ENCODE measurements at places on chromosomes 1 and 21. TPM values are rescaled to one million over a fixed set of nuclear protein-coding genes. Genes with fewer than 3 reads are reported as not detected.

GRCh38 chr1:152458384-152459185 lies 44.5 kb upstream of the CRNN start:
- DNase-seq, result peak; percentile 78
- no peak overlapping the region for H3K27ac ChIP-seq

DNA sequence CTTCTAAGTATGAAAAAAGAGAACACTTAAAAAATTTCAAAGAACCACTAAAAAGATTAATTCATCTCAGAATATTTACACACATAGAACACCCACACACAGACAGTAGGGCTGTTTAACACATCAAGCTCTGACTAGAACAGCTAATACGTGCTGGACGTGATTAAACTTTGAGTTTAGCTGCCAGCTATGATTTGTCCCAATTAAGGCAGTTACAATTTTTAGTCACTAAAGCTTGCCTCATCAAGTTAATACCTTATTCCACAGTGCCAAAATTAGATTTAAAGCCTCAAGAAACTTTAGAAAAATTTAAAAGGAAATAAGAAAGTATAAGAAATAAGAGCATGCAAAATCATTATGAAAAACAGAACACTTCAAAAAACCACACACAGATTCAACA lies 18.9 kb downstream of the SLC16A1 start:
- H3K36me3 ChIP-seq, result no peaks in the 10 kb centered on the region
- H3K27me3 ChIP-seq, result no peaks in the 10 kb centered on the region
- no peak for DNase-seq
- H3K27ac ChIP-seq, result no peak overlapping the region

- no peaks in the 10 kb centered on the region for H3K27me3 ChIP-seq
- H3K4me1 ChIP-seq, result peaks cover 7% of the 10 kb centered on the region
- H3K4me3 ChIP-seq, result peak overlapping the region; percentile 62
- no peak overlapping the region for H3K27ac ChIP-seq
- DNase-seq, result peak; percentile 27
Observed at GRCh38 chr1:151790940-151791651, 796 bp upstream of the TDRKH start.

DNA sequence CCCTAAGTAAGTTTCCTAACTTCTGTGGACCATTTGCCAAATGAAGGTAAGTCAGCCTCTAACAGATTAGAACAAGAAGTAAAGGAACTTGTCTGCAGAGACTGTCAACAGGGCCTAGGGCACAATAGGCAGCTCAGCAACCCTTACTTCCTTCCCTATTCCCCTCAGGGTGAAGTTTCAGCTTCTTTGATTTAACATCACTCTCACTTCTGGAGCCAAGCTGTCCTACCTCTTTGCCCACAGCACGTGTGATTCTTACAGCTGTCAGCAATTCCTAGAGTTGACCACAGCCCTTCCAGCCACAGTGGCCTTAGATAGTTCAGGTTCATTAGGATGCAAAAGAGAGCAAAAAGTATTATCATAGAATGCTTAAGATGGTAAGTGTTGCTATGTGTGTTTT lies 7.6 kb upstream of the EIF4G3 start:
- no peak for DNase-seq
- no peaks in the 10 kb centered on the region for H3K27me3 ChIP-seq
- no peaks in the 10 kb centered on the region for H3K36me3 ChIP-seq
- H3K4me3 ChIP-seq, result no peak overlapping the region
- H3K27ac ChIP-seq, result no peak overlapping the region

DNA sequence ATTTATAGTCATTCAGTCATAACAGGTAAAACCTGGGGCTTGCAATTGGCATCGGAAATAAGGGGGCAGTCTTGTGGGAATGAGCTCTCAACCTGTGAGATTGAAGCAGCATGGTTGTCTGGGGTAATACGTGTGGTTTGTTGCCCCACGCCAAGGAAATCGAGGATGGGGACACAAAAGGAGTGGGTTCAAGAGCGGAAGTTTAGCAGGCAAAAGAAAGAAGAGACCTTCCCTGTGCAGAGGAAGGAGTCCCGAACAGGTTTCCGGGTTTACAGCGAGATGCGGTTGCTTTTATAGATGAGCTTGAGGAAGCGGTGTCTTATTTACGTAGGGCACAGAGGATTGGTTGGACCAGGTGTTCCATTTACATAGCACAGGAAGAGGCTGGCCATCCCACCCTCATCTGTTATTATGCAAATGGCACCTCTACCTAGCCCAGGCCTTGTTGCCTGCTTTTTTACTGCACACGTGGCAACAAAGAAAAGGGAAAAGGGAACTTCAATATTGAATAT lies 37.3 kb downstream of the IFNAR1 start:
- H3K27me3 ChIP-seq, result no peaks in the 10 kb centered on the region
- no peak overlapping the region for H3K4me3 ChIP-seq
- H3K27ac ChIP-seq, result no peak overlapping the region
- peaks cover 14% of the 10 kb centered on the region for H3K4me1 ChIP-seq
- no peak for DNase-seq

Gene CRNN
- total RNA-seq, result not detected

Gene FAM78B
- total RNA-seq, result 4.0 TPM

Gene LYPD8
- not detected for total RNA-seq

Data from thyroid gland (tissue), 4 donors.